ENCODE measurements at places on chromosomes 1 and 21.

DNA sequence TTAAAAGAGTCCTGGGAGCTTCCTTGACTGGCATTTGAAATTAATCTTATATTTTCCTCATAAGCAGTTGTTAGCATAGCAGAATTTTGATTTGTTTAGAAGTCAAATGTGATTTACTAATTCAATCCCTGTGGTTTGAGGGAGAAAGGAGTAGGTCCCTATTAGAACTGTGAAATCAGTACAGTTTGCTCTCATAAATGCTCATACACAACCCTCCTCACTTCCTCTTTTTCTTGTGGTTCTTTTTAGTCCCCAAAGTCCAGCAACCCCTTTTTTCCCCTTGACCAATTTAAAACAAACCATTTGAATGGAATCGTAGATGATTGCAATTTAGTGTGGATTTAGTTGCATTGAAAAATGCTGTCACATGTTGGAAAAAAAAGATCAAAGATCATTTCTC, 9.2 kb upstream of the IFI44 start:
- DNase-seq, result no peak

DNA sequence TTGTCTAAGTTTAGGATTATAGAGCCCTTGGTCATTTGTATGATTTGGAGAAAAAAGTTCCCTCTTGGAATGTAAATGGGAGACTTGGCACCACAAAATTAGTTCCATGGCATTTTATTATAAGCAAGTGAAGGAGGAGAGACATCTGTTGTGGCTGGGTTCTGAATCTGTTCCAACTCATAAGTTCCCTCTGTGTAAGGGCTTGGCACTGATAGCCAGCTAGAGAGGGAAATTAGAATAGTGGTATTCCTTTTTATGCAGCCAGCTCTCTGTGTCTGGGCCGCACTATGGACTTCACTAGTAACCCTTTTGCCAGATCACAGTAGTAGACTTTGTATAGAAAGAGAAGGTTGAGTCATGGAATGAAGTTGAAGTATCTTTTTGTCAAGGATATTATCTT, 31.1 kb downstream of the GNAI3 start:
- DNase-seq, result no peak

DNA sequence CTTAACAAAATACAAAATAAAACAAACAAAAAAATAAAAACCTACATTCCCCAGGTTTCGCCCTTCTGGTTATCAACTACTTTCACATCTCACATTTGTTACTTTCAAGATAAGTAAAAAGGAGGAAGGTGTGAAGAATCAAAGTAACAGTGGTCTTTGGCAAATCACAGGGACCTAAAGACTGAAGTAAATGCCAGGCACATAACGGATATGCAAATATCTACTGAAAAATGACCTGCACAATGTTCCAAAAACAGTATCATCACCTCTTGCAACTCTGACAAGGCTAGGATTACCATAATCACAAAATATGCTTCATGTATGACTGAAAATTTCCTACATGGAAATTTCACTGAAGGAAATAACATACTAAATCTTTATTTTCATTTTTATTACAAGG, 29.3 kb downstream of the COP1 start:
- DNase-seq, result no peak

DNA sequence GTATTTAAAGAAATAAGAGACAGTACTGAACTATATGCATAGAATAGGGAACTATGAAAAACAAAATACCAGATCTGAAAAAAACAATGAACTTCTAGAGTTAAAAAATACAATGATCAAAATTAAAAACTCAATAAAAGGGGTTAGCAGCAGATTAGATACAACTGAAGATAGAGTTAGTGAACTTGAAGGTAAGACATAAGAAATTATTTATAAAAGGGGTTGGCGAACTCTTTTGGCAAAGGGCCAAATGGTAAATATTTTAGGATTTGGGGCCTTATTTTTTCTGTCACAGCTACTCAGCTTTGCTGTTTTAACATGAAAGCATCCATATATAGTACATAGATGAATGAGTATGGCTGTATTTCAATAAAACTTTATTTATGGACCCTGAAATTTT, 111.4 kb downstream of the ST3GAL3 start:
- no peak for DNase-seq

DNA sequence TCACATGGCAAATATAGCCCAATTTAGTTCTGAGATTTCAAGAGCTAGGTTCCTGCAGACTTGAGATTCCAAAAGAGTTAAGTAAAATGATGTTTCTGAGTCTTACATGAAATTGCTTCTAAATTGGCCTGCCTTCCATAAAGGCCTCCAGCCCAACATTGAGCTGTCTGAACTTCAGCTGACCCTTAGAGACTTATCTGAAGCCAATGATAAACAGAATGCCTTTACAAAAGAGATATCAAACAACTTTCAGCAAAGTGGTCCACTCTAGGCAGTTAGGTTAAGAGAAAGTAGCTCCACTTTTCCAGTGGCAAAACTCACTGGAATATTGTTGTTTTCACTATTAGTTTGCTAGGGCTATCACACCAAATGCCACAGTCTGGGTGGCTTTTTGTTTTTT, 6.3 kb upstream of the RC3H1 start:
- no peak for DNase-seq

- DNase-seq, result no peak
These were observed 86.8 kb downstream of the KIF26B start for GRCh38 chr1:245241526-245242130.

- no peak for DNase-seq
These were observed 11.2 kb upstream of the FOXO6 start for GRCh38 chr1:41350055-41350378.

- DNase-seq, result no peak
These were observed 71.8 kb upstream of the CSF1 start for GRCh38 chr1:109838838-109839240.

DNA sequence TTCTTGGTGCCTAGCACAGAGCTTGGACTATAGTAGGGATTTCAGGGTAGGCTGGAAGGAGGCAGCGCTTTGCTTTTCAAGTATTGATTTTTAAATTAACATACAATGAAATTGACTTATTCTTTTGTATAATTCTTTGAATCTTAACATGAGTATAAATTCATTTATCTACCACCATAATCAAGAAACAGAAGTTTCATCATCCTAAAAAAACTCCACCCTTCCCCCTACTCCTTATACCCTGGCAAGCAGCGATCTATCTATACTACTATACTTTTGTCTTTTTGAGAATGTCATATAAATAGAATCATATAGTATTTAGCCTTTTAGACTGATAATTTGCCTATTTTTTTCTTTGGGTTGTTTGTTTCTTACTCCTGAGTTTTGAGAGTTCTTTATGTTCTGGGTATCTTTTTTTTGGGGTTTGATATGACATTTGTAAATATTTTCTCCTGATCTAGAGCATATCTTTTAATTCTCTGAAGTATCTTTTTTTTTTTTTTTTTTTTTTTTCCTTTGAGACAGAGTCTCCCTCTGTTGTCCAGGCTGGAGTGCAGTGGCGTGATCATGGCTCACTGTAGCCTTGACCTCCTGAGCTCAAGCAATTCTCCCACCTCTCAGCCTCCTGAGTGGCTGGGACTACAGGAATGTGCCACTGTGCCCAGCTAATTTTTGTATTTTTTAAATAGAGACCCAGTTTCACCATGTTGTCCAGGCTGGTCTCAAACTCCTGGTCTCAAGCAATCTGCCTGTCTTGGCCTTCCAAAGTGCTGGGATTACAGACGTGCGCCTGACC, 6.4 kb downstream of the RPS6KC1 start:
- no peak for DNase-seq

- no peak for DNase-seq
These were observed 7.9 kb upstream of the TIPRL start for GRCh38 chr1:168170564-168171508.

DNA sequence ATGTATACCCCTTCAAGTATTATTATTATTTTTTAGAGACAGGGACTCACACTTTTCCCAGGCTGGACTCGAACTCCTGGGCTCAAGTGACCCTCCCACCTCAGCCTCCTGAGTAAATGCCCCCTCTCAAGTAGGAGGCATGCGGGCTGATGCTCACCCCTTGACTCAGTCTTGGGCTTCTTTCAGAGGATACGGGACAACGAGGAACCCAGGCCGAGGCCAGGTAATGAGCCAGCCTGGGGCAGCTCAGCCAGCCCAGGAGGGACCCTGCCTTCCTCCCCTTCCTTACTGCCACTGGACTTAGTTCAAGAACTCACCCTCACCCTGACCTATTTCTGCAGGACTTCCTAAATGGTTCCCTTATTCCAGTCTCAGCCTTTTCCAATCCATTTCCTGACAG, 198.0 kb upstream of the MAP1LC3C start:
- DNase-seq, result no peak

GRCh38 chr1:161749509-161750407, at the start of gene DUSP12:
Gene DUSP12, plus strand, starts transcription at chr1:161749786. Its CDS starts 16 bp downstream, at chr1:161749802.
- peak; percentile 97 for DNase-seq

DNA sequence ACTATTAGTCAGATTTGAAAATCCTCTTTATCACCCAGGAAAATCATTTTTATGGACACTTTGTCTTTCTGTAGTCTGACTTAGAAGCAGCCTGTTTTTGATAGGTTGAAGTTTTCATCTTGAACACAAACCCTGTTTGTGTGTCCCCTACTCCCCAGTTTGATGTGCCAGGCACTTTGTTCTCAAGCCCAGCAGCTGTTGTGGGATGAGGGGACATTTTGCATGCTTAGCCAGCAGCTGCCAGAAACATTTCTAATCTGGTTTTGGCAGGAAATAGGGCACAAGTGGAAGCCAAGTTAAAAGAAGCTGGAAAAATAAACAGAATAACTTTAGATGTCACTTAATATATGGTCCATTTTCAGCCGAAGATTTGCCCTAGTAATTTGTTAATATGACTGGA, 29.9 kb downstream of the ACTN2 start:
- DNase-seq, result no peak

DNA sequence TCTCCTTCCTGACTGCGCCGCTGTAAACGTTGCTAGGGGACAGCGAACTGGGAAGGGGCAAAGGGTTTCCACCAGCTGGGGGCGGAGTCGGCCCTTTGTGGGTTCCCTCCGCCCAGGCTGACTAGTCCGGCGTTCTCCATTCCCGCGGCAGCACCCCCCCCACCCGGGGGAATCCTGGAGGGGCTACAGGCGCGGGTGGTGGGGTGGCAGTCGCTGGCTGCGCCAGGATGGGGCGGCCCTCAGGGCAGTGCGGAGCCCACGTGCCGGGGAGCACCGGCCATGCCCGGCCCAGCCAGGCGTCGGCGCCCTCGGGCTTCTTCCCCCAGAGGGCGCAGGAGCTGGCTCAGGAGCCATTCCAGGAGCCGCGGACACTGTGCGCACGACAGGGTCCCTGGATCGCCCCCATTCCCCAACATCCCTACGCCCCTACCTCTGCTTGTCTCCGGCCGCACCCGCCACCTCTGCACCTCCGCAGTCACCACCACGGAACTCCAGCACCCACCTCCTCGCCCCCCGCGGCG, 476 bp downstream of the BATF3 start:
- no peak for DNase-seq

GRCh38 chr1:212060632-212061472, 25.3 kb downstream of the DTL start:
- no peak for DNase-seq

DNA sequence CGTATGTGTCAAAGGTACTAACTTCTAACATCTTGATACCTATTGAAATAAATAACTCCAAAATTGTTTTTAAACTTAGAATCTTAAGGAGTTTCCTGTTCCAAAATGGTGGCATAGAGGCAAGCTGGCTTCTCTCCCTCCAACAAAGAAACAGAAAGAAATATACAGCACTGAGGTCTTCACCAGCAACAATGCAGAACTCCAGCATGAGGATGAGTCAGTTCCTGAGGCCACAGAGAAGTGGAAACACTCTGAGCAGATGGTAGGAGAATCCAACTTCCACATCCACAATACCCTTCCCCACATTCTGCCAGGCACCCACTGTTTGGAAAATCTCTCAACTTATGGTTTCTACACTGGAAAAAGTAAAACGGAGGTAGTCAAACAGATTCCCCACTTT, 12.2 kb upstream of the PPIH start:
- DNase-seq, result no peak

GRCh38 chr21:25838809-25839208, 104.0 kb downstream of the GABPA start:
- no peak for DNase-seq

DNA sequence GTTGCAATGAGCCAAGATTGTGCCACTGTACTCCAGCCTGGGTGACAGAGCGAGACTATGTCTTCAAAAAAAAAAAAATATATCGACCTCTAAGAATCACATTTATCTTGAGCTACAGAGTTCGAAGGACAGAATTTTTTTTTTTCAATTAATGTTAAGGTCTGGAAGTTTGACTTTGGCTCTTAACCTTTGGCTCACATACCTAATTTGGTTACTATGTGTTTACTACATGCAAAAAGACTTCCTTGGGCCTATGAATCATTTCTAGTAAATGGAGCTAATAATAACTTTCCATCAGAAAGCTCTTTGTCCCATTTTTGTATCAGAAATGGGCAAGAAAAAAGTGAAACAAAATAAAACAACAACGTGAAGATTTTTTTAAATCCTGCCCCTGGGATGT, 351.2 kb downstream of the SMYD3 start:
- no peak for DNase-seq

- no peak for DNase-seq
These were observed 20.5 kb downstream of the FUBP1 start for GRCh38 chr1:77958391-77958790.

DNA sequence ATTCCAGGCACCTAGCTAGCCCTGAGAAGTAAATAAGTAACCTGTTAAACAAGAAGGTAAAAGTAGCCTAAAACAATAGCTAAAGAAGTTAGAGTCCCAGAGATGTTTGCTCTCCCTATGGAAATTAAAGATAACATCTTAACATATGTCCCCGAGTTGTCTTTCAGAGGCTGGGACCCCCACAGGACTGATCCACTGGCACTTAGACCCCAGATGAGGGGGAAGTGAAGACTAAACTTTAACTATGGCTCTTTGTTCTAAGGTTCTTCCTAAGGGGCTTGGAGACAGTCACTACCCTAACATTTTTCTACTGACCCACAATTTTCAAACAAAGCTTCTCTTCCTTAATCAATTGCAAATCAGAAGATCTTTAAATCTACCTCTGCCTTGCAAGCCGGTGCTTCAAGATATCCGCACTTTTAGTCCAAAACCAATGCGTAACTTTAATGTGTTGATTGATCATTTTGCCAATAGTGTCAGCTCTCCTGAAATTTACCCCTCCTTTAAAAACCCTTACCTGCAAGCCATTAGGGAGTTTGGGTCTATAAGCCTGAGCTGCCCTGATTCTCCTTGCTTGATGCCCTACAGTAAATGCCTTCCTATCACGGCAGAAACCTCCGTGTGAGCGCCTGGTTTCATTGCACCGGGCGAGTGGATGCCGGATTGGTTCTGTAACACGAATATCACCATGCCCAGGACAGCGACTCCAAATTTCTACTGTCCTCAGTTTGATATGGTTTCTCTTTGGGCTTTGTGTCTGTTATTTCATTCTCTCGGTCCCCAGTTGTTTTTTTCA, 404.4 kb downstream of the SIPA1L2 start:
- no peak for DNase-seq
